Activated T-cell treated with anti-CD3 and anti-CD28 coated beads for 24 hours (primary cell): ENCODE measurements at places on chromosomes 2 and 18.

DNA sequence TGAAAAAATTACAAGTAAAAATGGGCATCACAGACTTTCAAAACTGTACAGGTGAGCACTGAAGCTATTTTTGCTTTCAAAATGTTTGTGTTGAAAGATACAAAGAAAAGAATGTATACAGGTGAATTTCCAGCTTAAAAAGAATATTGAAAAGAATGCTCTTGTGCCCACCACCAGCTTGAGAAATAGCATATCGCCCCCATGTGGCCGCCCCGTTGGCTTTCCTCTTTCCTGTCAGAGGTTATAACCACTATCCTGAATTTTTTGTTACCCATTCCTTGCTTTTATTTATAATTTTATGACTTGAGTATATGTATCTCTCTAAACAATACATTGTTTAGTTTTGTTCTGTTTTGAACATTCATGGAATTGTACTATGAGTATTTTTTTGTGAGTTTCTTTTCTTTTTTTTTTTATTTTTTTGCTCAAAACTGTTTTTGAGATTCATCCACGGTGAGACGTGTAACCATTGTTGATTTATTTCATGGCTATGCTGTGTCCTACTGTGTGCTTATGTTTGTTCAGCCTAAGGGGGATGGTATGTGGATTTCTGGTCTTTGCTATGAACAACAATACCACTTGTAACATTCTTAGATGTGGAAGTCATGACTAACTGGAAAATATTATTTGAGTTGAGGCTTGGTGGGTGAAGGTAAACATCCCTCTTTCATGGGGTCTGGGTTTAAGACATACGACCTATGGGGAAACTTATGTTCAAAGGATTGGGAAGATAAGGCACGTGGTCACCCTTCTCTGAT is 11.6 kb downstream of the TRPM8 start:
- DNase-seq: no peak

- no peak for DNase-seq
Measured at GRCh38 chr2:10120877-10121574, 1.5 kb upstream of the RRM2 start.

DNA sequence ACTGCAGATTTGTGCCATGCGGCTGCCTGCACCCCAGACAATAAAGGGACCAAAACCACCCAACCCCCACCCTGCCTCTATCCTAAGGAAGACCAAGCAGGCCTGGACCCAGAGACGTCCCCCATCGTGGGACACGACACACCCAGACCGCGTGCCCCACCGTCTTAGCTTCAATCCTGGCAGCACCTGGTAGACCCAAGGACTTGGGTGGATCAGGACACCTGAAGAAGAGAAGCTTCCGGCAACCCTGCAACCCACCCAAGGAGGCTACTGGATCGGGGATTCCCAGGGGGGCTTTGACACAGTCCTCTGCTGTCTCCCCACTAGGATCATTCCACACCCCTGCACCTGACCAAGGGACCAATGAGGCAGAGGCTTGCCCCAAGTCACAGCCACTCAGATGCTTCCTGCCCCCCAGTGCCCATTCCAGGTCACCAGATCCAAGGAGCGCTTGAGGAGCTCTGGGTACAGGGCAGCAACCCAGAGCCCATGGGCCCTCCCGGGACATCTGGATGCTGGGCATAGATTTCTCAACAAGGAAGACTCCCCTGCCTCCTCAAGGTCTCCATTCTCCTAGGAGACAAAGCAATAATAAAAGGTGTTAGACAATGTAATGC is 3.6 kb downstream of the ALPI start:
- DNase-seq: no peak

GRCh38 chr2:241255542-241256167 is 59.8 kb downstream of the HDLBP start:
- DNase-seq: no peak
